A549 treated with Mapracorat at 1 μM for 4 hours (cell line): ENCODE measurements at places on chromosomes 5 and 9. TPM values are rescaled to one million over a fixed set of nuclear protein-coding genes. Genes with fewer than 3 reads are reported as not detected.

MEGF9 gene
- total RNA-seq: 17.2 to 23.9 TPM (median 21.3 TPM) in 5 replicates

NUTM2G gene
- total RNA-seq: not detected in 5 replicates

PLPP7 gene
- total RNA-seq: 0.05 TPM in 1 of 5 replicates, not detected in the others

TMEM232 gene
- 0.23 TPM in 1 of 5 replicates, not detected in the others for total RNA-seq

MAPK9 gene
- 28.7 to 39.8 TPM (median 37.2 TPM) in 5 replicates for total RNA-seq

ANKRD33B gene
- 8.3 to 14.4 TPM (median 11.3 TPM) in 5 replicates for total RNA-seq

IL7R gene
- total RNA-seq: 0.24 to 0.46 TPM (median 0.36 TPM) in 5 replicates
